ENCODE measurements at places on chromosomes 1 and 21. TPM values are rescaled to one million over a fixed set of nuclear protein-coding genes. Genes with fewer than 3 reads are reported as not detected.

GRCh38 chr1:41545996-41546832, 61.7 kb upstream of the EDN2 start:
- DNase-seq, result no peak

DNA sequence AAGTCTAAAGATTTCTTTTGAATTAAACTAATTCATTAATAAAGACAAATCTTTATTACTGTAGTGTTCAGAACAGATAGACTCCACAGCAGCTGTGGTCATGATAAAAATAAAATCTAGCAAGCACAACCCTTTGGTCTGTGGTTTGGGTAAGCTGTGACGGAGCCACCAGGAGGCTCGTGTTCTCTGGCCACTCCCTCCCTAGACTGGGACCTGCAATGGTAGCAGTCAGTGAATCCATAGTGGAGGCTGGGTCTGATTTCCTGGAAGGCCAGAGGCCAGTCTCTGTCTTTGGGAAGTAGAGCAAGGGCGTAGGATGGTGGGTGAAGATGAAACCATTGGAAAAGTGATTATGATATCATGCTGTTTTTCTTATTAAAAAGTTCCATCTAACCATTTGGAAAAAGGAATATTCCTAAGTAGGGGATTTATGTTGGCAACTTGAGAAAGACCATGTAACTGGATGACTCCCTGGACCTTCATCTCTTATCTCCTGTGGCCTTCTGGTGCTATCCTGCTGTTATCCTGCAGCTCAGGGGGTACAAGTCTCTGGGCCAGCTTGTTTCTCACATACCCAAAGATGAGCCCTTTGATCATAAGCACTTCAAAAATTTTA, 39.0 kb downstream of the TENT5C start:
- no peak for DNase-seq

GRCh38 chr1:31694069-31694963, 9.5 kb downstream of the COL16A1 start:
- no peak for DNase-seq

DNA sequence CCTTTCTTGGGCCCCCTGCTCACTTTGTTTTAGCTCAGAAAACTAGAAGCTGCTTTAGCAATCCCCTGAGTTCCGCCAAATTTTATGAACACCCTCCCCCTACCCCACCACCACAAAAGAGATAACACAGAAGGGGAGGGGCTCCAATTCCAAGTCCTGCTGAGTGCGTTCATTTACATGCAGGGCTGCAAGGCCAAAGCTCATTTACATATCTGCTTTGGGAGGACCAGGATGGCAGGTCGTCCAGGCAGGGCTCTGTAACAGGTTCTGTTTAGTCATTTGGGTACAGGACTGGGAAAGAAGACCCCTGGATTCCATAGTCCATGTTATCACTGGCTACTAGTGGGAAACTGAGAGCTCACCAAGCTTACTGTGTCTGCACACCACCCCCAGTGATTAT, 35.9 kb upstream of the KIF21B start:
- peak; percentile 27 for DNase-seq

DNA sequence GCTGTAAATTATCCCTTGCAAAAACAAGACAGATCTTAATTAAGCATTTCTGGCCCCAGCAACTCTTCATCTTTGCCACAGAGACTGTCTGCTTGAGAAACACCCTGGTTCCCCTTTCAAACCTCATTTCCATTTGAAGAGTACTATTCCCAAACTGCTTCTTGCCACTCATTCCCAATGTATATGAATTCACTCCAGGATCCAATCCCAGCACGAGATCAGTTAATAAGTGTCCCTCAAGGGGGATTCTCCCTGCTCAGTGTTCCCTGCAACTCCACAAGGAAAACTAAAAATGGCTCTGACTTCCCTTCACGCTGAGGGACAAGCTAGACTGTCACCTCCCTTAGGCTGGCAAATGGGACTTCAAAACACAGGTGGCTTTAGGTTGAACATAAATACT, 173.2 kb downstream of the SIPA1L2 start:
- no peak for DNase-seq

GRCh38 chr1:226884966-226885820, 14.8 kb downstream of the PSEN2 start:
- no peak for DNase-seq

DNA sequence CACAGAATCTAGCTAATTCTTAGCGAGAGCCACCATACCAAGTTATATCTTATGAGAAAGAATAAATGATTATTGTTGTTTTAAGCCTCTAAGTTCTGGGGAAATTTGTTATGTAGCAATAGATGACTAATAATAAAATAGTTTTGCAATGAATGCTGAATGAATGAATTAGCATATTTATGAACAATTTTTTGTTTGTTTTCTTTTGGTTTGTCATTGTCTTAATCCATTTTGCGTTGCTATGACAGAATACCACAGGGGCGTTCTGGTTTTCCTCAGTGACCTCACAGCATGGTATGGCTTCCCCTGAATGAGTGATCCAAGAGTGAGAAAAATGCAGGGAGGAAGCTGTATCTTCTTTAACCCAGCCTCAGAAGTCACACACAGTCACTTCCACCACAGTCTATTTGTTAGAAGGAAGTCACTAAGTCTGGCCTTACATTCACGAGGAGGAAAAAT, 53.8 kb upstream of the HPDL start:
- DNase-seq, result no peak

- no peak for DNase-seq
These were observed 345 bp downstream of the FTCD start for GRCh38 chr21:46154955-46155513.

DNA sequence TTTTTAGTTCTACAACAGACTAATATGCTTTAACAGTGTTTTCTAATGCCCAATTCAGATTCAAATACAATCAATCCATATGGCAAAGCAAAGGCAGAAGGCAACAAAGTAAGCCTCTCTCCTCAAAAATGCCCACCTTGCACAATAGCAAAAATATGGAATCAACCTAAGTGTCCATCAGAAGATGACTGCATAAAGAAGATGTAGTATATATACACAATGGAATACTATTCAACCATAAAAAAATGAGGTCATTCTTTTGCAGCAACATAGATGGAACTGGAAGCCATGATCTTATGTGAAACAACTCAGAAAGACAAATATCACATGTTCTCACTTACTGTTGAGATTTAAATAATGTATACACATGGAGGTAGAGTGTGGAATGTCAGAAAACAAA, 80.7 kb downstream of the EIF4G3 start:
- DNase-seq, result no peak

DNA sequence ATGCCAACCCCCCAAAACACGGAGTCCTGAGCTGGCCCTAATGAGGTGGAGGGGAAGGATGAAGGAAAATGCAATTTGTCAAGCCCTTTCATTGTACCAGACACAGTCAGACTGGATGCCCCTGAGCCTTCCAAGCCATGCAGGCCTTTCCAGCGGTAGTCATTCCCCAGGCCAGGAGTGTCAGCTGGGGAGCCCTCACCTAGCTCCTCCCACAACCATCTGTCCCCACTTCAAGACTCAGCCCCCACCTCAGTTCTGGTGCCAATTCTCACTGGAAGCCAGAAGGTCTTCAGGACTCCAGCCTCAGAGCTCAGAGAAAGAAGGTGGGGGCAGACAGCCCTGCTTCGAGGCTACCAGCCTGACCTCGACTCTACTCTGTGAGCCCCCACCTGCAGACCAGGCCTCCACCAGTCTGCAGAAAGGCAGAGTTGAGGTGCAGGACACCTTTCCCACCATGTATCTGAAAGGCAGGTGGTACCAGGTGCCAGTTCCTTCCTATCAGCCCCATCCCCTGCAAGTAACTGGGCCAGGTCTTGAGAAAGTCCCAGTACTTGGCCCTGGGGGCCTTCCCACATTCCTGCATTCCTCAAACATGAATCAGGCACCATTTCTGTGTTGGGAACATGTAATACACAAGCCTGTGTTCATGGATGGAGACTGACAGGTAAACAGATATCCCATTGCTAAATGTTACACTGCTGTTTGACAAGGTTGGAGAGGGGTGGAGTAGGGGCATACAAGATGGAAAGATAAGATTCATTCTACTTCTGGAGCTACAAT, 180.6 kb upstream of the EDN2 start:
- DNase-seq, result no peak

- DNase-seq, result peak; percentile 17
These were observed 109.5 kb upstream of the KIF26B start for GRCh38 chr1:245045087-245045881.

- no peak for DNase-seq
These were observed 37.9 kb upstream of the PDC start for GRCh38 chr1:186498695-186499389.

DNA sequence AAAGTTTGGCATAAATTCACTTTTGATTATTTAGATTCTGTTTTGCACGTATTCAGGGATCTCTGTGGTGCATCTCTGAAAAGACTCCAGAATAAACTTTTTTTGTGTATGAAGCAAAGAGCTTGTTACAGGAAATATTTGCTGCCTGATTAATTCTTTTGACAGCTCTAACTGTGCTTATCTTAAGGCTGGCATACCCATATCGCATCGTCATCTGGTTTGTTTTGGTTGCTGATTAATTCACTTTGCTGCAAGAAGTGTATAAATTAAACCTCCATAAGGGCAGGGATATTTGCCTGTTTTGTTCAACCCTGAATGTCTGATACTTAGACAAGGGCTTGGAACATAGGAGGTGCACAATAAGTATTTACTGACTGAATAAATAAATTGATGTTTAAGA, 17.5 kb upstream of the DUSP10 start:
- no peak for DNase-seq

GRCh38 chr1:116408803-116409720, 36.0 kb downstream of the ATP1A1 start:
- no peak for DNase-seq

DNA sequence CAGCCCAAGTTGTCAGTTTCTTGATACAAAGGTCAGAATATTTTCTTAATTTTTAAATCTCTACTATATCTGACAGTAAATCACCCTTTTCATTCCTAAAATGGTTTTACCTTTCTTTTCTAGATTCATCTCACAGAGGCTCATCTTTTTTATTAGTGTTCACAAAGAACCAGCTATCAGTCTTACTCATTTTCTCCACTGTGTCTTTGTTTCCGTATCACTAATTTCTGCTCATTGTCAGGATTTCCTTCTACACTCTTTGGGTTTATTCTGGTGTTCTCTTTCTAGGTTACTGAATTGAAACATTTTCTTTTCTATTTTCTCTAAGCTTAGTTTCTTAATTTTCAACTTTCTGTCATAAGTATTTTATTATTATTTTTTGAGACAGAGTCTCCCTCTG, 8.7 kb downstream of the AGPAT3 start:
- DNase-seq, result no peak

DNA sequence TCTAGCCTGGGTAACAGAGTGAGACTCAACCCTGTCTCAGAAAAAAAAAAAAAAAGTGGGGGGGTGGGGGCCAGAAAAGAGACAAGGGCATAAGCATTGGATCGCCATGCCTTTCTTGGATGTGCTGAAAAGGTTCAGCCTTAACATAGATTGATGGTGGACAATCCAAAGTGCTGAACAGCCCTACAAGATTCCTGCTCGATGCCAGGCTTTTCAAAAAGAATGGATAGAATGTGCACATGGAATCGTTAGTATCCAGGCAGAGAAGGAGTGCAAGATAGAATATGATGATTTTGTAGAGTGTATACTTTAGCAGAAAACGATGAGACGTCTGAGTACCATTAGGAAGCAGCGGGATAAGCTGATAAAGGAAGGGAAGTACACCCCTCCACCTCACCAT, 10.9 kb upstream of the COA7 start:
- no peak for DNase-seq

DNA sequence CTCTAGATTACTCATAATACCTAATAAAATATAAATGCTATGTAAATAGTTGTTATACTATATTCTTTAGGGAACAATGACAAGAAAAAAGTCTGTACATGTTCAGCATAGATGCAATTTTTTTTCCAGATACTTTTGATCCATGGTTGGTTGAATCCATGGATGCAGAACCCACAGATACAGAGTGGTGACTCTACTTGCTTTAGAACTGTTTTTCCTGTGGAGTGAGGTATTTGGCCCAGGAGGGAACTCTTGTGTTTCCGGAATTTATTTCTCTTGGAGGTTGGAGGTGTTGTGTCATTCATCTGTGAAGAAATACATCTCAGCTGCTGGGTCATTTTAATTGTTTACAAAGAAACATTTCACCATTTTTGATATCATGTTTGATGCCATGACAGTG, 28.7 kb downstream of the TMEM200B start:
- no peak for DNase-seq

DNA sequence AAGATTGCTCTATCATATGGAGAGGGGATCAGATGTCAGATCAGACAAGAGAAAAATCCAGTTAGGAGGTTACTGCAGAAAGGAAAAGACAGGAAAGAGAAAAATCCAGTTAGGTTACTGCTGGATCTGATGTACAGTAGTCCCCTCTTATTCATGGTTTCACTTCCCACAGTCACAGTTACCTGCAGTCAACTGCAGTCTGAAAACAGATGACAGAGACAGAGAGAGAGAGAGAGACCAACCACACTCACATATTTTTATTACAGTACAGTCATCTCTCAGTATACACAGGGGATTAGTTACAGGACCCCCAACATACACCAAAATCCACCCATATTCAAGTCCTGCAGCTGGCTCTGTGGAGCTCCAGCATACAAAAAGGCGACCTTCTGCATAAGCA, 29.3 kb downstream of the NUP133 start:
- DNase-seq, result no peak

Gene ZBTB8A
- 7.1 TPM for total RNA-seq

Gene IKBKE
- 8.0 TPM for total RNA-seq

All from WTC11 (cell line).